ENCODE measurements at places on chromosomes 3 and 15.
A peak's percentile ranks its signal among the peaks of the same experiment; 100 is the strongest.

DNA sequence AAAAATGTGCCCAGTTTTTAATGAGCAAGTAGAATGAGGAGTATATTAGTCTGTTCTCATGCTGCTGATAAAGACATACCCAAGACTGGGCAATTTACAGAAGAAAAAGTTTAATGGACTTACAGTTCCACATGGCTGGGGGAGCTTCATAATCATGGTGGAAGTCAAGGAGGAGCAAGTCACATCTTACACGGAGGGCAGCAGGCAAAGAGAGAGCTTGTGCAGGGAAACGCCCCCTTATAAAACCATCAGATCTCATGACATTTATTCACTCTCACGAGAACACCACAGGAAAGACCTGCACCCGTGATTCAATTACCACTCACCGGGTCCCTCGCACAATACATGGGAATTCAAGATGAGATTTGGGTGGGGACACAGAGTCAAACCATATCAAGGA lies 111.7 kb upstream of the CNTN6 start:
- no peak for DNase-seq

- no peak for DNase-seq
Measured at GRCh38 chr3:12991861-12992281, 81.4 kb downstream of the IQSEC1 start.

- DNase-seq = peak; percentile 4
Measured at GRCh38 chr3:152650177-152650576, 184.8 kb upstream of the P2RY1 start.

GRCh38 chr3:180321534-180321933 lies 280.4 kb upstream of the TTC14 start:
- DNase-seq = no peak

GRCh38 chr3:20185331-20185678 lies 701 bp downstream of the SGO1 start:
- peak; percentile 22 for DNase-seq

DNA sequence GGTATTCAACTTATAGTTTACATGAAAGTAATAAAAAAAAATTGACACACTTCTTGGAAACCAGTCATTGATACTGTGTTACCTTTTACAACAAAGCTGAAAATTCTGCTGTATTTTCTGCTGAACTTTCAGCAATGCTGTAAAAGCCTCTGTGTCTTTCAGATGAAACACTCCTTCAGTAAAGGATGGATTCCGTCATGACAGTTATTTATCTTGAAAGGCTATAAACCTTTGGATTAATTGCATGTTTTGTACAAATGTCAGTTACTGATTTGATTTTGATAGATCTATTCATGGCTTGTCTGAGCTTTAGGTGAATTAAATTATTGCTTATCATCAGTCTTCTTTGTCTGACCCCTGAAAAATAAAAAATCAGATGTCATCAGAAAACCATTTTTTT lies 355.1 kb downstream of the NAALADL2 start:
- no peak for DNase-seq

DNA sequence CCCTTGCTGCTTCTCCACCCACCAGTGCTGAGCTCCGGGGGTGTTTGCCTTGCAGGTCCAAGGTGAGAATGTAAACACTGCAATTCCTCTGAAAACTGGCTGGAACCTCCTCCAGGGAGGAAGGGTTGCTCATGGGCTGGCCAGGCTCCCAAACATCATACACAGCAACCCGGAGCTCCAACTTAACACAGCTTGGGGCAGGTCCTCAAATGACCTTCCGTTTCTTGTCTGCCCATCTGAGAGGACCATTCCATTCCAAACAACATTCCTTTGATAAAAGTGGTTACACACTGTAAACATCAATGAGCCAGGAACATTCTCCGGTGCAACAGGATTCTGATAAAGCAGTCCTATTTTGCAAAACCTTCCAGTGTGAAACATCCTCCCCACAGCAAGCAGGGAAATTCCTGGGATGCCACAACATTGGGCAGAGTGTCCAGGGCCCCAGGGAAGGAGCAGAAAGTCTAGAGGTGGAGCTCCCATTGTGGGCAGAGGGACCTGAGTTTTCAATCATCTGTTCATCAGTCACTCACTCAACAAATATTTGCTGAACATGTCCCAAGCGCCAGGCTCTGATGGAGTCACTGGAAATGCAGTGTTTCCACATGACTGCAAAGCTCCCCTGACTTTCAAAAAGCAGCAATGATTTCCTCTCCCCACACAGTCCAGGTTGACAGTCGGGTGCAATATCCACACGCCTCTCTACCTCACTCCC lies 7.3 kb upstream of the HEG1 start:
- DNase-seq = peak; percentile 87

- DNase-seq = no peak
Measured at GRCh38 chr3:165770781-165771180, 66.4 kb downstream of the BCHE start.

DNA sequence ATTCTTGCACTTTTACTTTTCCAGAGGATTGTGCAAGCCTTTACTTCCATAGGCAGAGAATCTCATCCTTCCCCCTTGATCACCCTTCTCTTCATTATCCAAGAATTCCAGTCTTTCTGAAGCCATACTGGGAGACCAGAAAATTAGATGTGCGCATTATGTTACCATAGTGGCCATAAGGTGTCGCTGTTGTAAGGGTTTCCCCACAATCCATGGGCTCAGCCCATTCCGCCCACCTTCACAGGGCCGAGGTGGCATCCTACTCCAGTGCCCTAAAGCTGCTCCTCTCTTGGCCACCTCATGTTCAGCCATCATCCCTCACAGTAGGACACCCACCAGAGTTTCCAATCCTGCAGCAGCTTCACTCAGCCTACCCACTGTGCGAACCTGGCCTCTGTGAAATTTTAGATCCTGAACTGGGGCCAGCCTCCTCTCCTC lies 35.0 kb downstream of the CTSH start:
- peak; percentile 59 for DNase-seq

DNA sequence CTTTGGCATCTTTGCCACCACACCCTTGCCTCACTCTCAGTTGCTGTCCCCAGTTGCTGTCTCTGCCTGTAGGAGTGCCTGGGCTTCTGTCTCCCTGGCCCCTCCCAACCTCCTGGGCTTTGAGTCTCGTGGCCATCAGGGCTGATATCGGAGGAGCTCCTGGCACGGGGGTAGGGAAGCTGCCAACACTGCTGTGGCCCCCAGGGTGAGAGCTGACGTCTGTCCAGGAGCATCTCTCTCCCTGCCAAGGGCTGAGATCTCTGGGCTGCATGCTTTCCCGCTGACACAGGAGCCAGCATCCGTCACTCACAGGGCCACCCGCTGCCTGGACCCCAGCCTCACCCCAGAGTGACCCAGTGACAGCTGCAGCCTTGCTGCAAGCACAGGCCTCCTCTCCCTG lies 47.4 kb downstream of the EXOG start:
- DNase-seq = no peak

- no peak for DNase-seq
Measured at GRCh38 chr3:30352410-30353318, 253.7 kb upstream of the TGFBR2 start.

DNA sequence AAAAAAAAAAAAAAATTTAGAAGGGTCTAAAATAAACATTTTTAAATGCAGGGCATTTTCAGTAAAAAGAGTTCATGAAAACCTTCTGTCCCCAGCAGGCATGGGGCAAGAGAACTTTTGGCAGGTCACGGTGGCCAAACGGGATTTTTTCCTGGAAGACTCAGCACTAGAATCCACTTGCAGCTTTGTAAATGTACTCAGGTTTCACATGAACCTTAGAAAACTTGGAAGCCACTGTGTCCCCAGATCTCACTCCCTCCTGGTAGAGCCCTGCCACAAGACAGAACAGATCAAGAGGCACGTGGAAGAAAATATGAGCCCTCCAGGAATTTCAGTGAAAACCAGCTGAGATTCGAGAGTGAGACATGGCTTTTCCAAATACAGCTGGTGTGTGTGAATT lies 2.1 kb upstream of the GNB5 start:
- no peak for DNase-seq

- no peak for DNase-seq
Measured at GRCh38 chr3:69320871-69321271, 65.0 kb downstream of the FRMD4B start.

GRCh38 chr3:146313031-146313745 lies 62.3 kb upstream of the PLSCR4 start:
- no peak for DNase-seq

Measured in urothelium cell line (cell line).